Glutamatergic neuron (in vitro differentiated cells): ENCODE measurements at places on chromosomes 3 and 15.
A peak's percentile ranks its signal among the peaks of the same experiment; 100 is the strongest.

DNA sequence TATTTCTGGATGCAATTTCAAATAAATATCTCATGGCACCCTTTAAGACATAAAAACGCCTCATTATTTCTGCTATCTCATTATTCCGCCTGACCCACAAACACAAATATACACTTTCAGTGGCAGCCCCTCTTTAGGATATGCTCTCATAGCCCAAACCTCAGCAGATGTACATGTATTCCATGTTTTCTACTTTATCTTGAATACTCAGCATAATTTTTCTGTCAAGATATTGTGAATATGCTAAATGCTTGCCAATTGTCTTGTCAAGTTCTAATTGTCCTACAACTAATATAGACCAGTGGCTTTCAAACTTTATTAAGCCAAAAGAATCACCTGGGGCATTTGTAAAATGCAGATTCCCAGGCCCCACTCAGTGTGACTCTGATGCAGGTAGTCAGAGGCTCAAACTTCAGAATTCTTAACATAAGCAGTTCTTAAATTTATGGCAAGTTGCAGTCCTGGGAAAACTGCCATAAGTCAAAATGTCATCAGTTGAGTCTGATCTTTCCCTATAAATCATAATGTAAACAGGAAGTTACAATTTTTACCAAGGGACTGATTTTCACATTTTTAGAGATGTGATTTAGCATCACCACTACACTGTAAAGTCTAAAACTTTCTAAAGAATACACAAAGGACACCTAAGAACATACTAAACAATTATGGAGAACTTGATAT, 135.1 kb downstream of the TBL1XR1 start:
- no peak for DNase-seq

GRCh38 chr3:169162107-169162506, 501.4 kb downstream of the MECOM start:
- no peak for DNase-seq

DNA sequence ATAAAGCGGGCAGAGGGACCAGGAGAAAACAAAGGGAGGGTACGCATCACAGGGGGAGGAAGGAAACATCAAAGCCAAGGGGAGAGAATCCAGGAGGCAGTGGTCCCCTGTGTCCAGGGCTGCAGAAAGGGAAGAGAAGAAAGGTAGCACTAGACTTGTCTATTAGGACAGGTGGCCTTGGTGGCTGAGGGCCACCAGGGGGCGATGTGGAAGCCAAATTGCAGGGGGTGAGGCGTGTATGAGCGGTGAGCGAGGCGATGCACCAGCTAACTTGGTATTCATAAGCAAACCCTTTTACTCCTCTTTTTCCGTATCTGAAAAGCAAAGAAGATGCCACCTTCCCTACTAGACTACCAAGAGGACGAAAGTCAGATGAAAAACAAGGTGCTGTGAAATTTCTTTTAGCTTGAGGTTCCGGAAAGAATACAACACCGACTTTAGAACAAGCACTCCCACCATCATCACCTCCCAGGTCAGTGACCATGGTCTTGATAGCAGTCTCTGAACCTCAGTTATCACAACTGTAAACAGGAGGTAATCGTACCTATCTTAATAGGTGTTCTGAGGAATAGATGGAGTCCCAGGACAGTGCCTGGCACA, 654.4 kb upstream of the ADAMTS9 start:
- DNase-seq = peak; percentile 77

- DNase-seq = no peak
Measured at GRCh38 chr15:47507221-47507985, 209.9 kb upstream of the SEMA6D start.

- DNase-seq = no peak
Measured at GRCh38 chr3:49924683-49925082, 4.9 kb downstream of the MON1A start.
